ENCODE measurements at places on chromosomes 7 and 10. TPM values are rescaled to one million over a fixed set of nuclear protein-coding genes. Genes with fewer than 3 reads are reported as not detected.

The ACTL6B gene
- not detected for total RNA-seq

The FAM221A gene
- 0.55 TPM for total RNA-seq

The GIMAP6 gene
- total RNA-seq: not detected

The TMEM26 gene
- total RNA-seq: not detected

The TMEM229A gene
- not detected for total RNA-seq

The PDZD8 gene
- total RNA-seq: 34.2 TPM

The LRMDA gene
- 4.4 TPM for total RNA-seq

The GNGT1 gene
- not detected for total RNA-seq

The CALHM1 gene
- not detected for total RNA-seq

The CXCL12 gene
- total RNA-seq: 0.06 TPM

The MORN4 gene
- 6.5 TPM for total RNA-seq

The CAPZA2 gene
- total RNA-seq: 122 TPM

The FAM25G gene
- total RNA-seq: 1.5 TPM

The TRIM50 gene
- total RNA-seq: not detected

The ITIH5 gene
- 0.20 TPM for total RNA-seq

The GPR22 gene
- not detected for total RNA-seq

The POLR2J2 gene
- total RNA-seq: 0.58 TPM

The CNTNAP2 gene
- 0.10 TPM for total RNA-seq
